Stimulated activated CD4-positive, alpha-beta T cell treated with anti-CD3 and anti-CD28 coated beads, TNF-alpha, amount 100 ng/mL, for 48 hours (primary cell): ENCODE measurements at places on chromosomes 11 and 22.

GRCh38 chr11:63490551-63491239 lies at the start of gene PLAAT5:
Gene PLAAT5, minus strand, starts transcription at chr11:63491167. Its CDS starts 133 bp downstream, at chr11:63491034.
- DNase-seq = no peak

- DNase-seq = no peak
Measured at GRCh38 chr11:129277198-129277843, 85.2 kb upstream of the ARHGAP32 start.

GRCh38 chr11:108931168-108931567 lies 266.3 kb downstream of the DDX10 start:
- DNase-seq = no peak

DNA sequence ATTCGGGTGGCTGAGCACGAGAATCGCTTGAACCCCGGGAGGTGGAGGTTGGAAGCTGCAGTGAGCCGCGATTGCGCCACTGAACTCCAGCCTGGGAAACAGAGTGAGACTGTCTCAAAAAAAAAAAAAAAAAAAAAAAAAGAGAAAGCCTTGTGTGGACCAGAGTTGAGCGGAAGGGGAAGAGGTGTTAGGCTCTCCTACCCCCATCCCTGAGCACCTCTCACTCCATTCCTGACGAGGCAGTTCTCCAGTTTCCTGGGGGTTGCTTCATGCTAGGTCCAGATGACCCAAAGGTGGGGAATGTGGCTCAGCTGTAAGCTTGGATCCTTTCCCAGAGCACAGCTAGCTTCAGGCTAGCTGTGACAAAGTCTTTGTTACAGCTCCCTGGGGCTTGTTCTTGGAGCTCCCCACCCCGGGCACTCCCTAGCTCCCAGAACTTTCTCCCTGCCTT lies 8.8 kb upstream of the DNAL4 start:
- DNase-seq = no peak

- DNase-seq = no peak
Measured at GRCh38 chr22:35411102-35411501, 11.2 kb downstream of the MCM5 start.

- no peak for DNase-seq
Measured at GRCh38 chr11:73475549-73476095, 99.4 kb downstream of the RELT start.

DNA sequence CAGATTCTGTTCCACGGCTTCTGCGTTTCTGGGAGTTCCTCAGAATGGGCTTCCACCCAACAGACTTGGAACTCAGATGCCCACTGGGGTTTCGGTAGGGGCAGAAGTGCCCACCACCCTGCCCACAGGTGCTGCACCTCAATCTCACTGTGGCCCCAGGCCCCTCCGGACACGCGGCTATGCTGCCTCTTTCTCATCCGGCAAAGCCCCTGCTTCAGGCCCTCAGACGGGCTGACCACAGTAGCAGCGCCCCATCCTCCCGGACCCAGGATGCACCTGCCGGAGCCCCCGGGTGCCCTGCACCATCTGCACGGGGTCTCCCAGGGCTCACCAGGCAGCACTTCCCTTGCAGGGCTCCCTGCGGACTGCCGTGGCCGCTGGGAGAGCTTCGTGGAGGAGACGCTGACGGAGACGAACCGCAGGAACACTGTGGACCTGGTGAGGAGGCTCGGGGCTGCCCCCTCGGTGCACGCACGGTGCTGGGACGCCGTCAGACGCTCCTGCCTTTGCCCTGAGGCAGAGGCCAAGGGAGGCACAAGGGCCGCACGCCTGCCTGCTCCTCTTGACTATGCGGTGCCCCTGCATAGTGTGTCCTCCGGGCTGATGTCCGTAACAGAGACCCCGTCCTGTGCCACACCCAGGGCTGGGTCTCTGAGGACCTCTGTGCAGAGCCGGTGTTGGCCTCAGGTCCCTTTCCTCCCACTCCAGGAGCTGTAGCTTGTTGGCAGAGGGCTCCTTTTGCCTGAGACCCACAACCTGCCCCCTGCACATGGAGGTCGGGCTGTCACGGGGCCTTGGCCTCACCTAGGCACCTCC lies 38.6 kb downstream of the SBF1 start:
- DNase-seq = no peak

- DNase-seq = no peak
Measured at GRCh38 chr11:72821221-72821919, 7.2 kb downstream of the ATG16L2 start.

DNA sequence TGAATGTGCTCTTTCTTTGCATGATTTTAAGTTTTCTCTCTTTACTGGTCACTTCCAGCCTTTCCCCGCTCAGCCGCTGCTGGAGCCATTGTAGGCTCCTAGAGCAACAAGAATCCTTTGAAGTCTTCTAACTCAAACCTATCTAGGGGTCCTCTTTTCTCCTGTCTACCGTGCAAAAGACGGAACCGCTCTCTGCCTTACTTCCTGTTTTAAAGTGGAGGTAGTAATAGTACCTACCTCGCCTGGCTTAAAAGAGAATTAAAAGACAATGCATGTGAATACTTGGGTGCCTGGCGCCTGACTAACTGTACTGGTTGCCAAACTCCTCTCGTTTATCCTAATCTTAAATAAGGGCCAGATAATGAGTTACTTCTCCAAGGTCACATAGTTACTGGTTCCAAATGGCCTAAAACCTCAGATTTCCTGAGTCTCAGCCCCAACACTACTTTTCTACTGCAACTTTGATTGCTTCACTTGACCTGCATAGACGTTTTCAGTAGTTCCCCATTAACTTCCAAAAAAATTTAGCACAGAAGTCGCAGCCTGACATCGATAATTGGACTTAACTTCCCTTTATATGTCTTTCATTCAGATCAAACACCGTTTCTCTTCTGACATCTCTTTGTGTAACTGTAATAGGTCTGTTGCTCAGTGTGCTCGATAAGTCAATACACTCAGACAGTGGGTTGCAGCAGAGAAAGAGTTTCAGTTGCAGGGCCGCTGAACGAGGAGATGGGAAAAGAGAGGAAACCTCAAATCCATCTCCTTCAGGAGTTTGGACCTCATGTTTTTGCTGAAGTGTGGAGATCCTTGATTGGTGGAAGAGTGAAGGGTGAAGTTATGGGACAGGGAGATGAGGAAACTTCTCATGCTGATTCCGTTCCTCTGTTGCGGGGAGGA lies 891 bp downstream of the SAMM50 start:
- DNase-seq = no peak

DNA sequence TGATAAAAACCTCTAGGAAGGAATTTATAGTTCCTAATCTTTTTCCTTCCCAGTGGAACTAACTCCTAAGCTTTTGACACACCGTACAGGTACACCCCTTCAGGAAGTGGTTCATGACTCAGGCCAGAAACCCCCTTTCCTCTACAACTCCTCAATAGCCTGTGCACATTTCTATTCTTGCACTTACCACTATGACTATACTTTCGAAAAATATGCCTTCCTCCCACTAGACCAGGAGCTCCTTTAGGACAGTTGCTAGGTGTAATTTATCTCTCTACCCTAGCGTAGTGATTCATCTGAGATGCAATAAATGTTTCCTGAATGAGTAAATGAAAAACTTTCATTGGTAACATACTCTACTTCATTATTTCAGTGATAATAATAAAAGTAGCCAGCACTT lies 14.5 kb downstream of the MAP6 start:
- DNase-seq = no peak

DNA sequence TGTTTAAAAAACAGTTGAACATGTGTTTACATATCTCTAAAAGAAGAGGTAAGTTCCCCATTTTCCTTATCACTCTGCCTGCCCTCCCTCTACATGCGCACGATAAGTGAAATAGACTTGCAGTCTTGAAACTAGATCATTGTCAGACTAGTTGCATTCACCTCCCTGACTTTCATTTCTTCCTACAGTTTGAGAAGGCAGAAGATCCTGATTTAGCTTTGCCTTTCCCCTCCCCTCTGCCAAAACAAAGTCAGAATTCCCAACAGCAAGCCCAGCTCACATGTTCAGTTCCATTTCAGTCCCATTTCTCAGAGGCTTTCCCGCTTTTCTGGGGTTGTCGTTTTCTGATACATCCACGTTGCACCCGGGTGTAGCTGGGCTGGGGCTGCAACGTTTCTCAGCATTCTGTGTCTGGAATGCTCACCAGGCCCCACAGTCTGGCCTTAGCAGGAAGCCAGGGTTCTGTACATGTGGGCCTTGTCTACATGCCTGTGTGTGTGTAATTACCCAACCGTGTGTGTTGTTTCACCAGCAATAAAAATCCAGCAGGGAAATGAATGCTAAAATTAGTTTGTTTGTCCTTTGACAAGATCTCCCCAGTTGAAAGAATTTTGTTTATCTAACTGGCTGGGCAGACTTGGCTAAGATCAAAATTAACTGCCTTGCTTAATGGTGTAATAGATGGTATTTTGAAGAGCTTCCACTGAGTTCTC lies 179.2 kb downstream of the DBX1 start:
- no peak for DNase-seq

DNA sequence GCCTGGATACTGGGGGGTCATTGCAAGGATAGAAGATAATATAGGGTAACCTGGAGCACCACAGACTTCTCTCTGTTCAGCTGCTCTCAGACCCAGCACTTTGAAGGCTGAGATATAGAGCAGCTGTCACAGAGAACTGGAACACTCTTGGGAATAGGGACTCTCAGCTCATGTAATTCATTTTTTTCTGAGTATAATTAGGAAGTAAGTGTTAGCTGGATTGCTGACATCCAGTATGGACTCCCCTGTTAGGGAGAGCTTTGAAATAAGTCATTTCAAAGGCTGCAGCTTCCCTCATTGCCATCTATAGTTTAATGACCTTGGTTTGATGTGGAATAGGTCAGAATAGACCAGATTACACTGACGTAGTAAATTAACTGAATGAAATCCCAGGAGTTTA lies 120.8 kb upstream of the POU2AF2 start:
- no peak for DNase-seq

DNA sequence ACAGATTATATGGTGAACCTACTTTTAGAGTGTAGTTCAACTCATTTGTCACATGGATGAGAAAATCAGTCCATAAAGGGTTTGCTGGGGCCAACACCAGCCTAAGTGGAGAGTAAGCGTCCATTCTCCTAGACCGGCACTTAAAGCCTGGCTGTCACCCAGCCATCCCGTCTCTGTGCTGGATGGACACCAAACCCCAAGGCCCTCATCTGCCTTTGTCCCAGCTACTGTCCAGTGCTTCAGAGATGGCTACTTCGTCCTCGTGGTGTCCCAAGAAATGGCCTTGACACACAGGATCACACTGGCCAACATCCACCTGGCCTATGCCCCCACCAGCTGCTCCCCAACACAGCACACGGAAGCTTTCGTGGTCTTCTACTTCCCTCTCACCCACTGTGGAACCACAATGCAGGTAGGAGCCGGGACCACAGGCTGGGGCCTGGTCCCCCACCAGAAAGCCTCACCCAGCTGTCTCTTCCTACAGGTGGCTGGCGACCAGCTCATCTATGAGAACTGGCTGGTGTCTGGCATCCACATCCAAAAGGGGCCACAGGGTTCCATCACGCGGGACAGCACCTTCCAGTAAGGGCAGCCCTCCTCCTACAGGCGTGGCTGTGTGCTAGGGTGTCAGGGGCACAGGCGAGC lies 3.5 kb downstream of the ZP1 start:
- DNase-seq = no peak

DNA sequence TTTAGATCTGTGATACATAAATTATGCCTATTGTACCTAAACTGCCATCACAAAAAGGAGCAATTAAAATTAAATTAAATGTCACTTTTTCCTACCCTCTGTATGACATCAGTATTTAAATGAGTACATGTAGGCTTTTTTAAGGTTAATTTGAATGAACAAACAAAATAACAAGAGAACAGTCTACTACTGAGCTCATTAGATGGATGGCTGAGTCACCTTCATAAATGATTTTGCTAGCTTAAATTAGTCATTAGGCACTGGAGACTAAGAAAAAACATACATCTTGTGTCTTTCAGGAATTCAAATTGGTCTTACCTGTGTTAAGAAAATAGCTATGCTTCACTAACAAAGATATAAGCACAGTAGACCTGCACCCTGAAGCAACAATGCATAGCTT lies 153.6 kb downstream of the RCN1 start:
- no peak for DNase-seq

DNA sequence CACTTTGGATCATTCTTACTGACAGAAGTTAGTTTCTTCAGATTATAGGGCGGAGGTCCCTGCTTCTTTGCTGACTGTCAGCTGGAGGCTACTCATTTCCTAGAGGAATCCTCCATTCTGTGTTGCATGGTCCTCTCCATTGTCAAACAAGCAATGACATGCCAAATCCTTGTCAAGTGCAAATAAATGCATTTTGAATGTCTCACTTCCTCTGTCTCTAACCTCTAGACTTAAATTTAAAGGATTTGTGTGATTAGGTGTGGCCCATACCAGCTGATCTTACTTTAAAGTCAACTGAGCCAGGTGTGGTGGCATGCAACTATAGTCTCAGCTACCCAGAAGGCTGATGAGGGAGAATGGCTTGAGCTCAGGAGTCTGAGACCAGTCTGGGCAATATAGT lies 458.4 kb upstream of the CCDC179 start:
- DNase-seq = no peak

GRCh38 chr11:58004664-58005063 lies 19.0 kb upstream of the OR9Q1 start:
- no peak for DNase-seq

- DNase-seq = no peak
Measured at GRCh38 chr11:126853732-126854131, 146.8 kb downstream of the KIRREL3 start.

GRCh38 chr11:2173150-2173693 lies 1.6 kb upstream of the TH start:
- no peak for DNase-seq

GRCh38 chr11:12249590-12250260 lies 127.6 kb upstream of the PARVA start:
- no peak for DNase-seq

DNA sequence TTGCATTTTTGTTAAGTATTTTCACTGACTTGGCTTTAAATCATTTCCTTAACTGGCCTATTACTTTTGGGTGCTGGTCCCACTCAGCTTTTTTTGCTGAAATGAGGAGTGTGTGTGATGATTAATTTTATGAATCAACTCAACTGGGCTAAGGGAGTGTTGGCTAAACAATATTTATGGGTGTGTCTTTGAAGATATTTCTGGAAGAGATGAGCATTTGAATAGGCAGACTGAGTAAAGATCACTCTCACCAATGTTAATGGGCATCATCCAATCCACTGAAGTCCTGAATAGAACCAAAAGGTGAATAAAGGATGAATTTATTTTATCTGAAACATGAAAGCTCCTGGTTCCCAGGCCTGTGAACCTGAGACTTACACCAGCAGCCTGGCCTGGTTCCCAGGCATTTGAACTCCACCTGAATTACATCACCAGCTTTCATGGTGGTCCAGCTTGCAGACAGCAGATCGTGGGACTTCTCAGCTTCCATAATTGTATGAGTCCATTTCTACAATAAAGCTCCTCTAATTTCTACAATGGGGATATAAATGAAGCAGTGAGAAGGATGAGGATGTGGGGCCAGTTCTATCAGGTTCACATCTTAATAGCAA lies 241.3 kb upstream of the ZC3H12C start:
- no peak for DNase-seq

DNA sequence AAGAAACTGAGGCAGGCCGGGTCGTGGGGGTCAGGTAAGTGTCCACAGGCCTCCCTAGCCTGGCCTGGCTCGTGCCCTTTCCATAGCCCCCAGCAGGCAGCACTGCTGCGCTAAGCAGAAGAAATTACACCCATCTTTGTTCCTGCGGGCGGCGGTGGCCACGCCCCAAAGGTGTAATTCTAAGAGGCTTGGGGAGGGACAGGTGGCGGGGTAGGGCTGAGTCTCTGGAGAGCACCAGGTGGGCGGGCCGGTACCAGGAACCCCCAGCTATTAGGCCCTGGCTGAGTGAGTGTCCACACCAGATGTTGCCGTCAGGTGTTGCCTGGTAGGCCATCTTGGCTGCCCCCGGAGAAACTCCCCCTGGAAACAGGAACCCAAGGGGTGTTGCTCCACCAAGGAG lies 12.3 kb upstream of the ARAP1 start:
- no peak for DNase-seq
